AG04450 (cell line): ENCODE measurements at places on chromosomes 13 and 19. TPM values are rescaled to one million over a fixed set of nuclear protein-coding genes. Genes with fewer than 3 reads are reported as not detected.

The SERTAD1 gene
- 11.9 and 16.2 TPM in 2 replicates for polyA plus RNA-seq

DNA sequence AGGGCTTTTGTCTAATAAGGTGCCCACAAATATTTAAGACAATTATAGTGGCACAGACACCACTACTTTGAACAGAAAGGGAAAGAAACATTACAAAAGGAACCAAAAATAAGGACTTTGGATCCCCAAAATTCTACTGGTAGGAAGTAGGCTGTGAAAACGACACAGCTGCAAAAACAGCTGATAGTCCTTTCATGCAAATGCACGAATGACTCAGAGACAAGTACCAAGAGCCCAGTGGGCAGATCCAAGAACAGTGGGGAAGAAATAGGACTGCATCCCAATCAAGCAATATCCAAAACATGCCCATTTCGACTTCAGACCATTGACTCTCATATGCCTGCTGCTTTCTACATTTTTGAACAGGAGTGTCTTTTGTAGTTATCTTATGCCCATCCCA lies 269.4 kb upstream of the NBEA start:
- no peak for DNase-seq

- no peak for DNase-seq
These were observed 393.6 kb downstream of the TDRD3 start for GRCh38 chr13:60790620-60791019.

The KIRREL2 gene
- not detected in 2 replicates for polyA plus RNA-seq

- DNase-seq = no peak
These were observed 19.2 kb downstream of the GNA11 start for GRCh38 chr19:3113100-3114017.

GRCh38 chr13:36903925-36904595 lies 16.0 kb downstream of the SMAD9 start:
- no peak for DNase-seq

DNA sequence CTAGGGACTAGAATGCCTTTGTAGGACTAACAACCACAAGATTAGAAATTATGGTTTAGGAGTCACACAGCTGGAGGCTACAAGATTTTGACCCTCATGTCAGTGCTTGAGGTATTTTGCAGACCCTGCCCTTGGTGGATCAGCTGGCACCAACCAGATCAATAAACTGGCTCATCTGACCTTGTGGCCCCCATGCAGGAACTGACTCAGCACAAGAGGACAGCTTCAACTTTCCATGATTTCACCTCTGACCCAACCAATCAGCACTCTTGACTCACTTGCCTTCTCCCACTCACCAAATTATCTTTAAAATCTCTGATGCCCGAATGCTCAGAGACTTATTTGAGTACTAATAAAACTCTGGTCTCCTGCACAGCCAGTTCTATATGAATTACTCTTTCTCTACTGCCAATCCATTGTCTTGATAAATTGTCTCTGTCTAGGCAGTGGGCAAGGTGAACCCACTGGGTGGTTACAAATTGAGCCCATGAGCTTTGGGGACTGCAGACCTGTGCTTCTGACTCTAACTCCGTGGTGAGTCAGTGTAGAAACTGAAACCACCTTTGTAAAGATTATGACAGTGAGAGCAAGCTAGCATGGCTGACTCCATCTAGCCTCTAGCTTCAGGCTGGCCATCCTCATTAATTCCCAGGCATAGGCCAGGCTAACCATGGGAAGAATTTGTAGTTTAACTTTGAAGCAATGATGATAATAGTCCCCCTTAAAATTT lies 33.9 kb upstream of the CEACAM8 start:
- no peak for DNase-seq

- no peak for DNase-seq
These were observed 156.9 kb downstream of the UGGT2 start for GRCh38 chr13:95896301-95896700.

The ACTL9 gene
- polyA plus RNA-seq = not detected in 2 replicates
